ENCODE measurements at places on chromosomes 6 and 20.
A peak's percentile ranks its signal among the peaks of the same experiment; 100 is the strongest.

DNA sequence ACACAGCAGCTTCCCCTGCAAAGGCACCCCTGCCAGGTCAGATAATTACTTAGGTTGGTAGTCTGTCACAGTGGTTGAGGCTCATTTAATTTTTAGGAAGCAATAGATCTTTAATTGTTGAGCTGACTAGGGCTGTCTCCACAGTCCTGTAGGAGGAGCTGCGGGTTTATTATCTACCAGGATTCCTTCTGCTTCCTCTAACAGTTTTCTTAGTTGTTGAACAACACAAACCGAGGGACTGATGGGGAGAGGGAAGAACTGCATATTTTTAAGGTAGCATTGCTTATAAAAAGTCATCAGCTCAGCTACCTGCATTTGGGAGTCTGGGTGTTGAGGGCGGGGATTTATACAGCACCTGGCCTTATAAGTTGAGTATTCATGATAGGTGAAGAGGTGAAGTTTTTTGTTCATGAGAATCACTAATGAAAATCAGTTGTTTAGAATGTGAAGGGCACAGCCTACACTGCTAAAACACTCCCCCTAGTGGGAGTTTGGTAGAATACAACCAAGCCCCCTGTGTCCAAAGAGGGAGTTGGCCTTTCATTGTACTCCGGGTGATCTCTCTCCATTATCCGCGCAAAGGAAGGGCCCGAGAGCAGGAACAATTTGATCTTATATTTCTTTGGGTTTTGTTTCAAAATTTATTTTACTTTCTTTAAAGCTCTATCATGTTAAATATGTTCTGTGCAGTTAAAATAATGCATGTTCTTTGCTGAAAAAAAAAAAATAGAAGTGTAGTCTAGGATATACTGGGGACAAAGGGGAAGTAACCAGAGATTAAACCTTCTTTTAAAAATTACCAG, 69.6 kb downstream of the SSR1 start:
- DNase-seq: peak; percentile 49

- no peak for DNase-seq
Measured at GRCh38 chr20:8342391-8342790, 210.3 kb downstream of the PLCB1 start.

DNA sequence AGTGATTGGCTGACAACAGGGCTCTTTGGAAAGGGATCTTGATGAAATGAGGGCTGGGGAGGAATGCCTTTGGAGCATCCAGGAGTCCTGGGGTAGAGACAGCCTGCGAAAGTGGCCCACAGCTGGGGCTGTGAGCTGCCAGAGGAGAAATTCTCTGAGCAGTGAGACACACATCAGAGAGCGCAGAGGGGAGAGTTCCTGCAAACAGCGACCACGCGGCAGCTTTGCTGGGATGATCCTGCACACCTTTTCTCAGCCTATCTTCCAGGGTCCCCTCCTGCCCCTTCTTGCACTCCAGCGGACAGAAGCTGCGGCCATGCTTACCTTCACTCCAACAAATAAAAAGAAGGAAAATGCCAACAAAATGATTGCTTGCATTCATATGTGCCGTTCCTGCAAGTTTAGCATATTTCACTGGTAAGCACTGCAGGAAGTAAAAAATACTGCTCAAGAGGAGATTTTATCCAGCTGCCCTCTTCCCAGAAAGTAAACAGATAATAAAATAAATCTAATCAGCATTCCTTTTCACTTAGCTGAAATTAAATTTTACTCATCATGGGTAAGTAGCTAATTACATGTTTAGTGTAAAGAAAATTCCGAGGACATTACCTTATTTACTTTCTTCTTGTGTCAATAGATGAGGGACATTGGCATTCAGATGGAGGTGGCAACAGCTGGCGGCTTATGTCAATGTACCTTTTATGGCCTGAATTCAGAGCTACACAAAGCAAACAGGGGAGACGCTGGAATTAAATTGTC, 339.9 kb upstream of the ARID1B start:
- DNase-seq: no peak

- DNase-seq: no peak
Measured at GRCh38 chr20:14049111-14049510, 53.8 kb downstream of the MACROD2 start.

GRCh38 chr20:56637576-56637975, 8.5 kb downstream of the TFAP2C start:
- no peak for DNase-seq

- no peak for DNase-seq
Measured at GRCh38 chr20:22320245-22320915, 264.0 kb downstream of the FOXA2 start.

DNA sequence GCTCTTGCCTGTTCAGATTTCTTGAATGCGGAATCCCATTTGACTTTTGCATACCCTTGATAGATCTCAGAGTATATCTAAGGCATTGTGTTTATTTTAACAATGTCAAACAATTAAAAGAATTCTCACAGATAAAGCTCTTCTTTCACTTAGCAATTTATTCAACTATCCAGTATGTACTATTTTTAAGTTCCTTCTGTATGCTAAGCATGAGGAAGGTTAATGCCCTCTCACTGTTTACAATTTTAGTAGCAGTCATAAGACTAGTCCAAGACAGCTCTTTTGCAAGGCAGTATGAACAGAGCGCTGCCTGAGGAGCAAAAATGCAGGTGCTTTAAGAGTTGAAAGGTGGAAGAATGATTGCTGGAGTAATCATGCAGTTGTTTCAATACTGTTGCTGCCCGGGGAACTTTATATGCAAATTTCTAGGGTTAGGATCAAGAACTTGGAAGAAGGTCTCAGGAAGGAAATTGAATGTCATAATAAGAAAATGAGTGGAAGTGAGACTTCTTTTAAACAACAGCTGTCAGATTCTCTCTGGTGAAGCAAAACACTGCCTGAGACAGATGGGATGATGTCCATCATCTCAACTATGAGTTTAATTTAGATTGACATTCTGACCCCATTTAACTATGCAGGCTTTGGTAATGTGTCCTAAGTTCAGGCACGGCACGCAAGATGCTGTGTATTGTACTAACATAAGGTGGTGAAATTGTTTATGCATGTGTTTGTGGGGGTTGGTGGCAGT, 1303.5 kb upstream of the CITED2 start:
- no peak for DNase-seq

DNA sequence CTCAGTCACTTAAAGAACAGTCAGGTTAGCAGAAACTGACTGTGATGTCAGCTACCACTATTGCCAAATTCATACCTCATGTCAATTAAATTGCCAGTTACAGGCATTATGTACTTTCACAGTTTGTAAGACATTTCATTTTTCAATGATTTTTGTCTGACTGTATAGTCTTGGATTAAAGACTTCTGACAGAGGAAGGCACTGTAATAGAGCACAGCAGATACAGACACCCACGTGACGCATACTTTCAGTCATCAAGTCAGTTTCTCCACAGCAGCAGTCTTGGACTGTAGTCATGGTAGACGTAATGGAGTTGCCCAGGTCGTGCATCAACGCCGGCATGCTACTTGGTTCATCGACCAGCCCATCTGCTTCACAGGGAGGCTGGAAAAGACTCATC, 29.5 kb upstream of the ELOVL5 start:
- no peak for DNase-seq

GRCh38 chr20:46307139-46307998, 929 bp downstream of the CDH22 start:
- peak; percentile 95 for DNase-seq

- peak; percentile 41 for DNase-seq
Measured at GRCh38 chr6:134517145-134517658, 199.3 kb upstream of the SGK1 start.

DNA sequence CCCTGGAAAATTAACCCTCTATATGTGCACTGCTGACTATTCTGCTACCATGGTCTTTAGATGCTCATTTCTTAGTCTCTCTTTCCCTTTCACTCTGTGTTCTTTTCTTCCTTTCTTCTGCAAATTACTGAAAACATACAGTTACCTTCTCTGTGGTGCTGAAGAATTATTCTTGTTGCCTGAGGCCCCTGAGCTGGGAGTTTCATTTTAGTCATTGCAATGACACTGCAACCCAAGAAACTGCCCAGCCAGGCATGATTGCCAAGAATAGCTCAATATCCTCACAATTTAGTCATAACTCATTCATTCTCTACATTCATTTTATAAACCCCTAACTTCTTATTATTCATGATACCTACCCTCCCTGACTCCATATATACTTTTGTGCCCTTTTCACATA, 245.8 kb upstream of the RAB32 start:
- DNase-seq: no peak

- DNase-seq: no peak
Measured at GRCh38 chr6:158205169-158205944, 37.2 kb downstream of the GTF2H5 start.

- DNase-seq: no peak
Measured at GRCh38 chr6:18269717-18270116, 5.4 kb upstream of the DEK start.

GRCh38 chr6:146312608-146313007, 231.0 kb upstream of the RAB32 start:
- no peak for DNase-seq

- no peak for DNase-seq
Measured at GRCh38 chr20:33124994-33125393, 43.0 kb upstream of the BPIFA2 start.

DNA sequence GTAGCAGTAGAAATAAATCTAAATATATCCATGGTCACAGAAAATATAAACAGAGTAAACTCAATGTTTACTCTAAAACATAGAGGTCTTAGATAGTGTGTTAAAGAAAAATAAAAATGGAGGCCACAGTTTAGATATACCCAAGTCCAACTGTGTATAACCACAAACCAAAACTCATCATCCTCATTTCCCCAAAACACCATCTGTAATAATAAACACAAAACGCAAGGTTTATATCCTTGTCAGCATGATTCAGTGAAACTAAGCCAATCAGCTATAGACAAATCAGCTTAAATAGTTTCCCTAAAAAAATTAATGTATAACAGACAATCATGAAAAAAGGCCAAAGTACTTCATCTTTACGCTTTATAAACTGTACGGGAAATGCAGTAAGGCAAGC, 2.7 kb upstream of the HACE1 start:
- no peak for DNase-seq

DNA sequence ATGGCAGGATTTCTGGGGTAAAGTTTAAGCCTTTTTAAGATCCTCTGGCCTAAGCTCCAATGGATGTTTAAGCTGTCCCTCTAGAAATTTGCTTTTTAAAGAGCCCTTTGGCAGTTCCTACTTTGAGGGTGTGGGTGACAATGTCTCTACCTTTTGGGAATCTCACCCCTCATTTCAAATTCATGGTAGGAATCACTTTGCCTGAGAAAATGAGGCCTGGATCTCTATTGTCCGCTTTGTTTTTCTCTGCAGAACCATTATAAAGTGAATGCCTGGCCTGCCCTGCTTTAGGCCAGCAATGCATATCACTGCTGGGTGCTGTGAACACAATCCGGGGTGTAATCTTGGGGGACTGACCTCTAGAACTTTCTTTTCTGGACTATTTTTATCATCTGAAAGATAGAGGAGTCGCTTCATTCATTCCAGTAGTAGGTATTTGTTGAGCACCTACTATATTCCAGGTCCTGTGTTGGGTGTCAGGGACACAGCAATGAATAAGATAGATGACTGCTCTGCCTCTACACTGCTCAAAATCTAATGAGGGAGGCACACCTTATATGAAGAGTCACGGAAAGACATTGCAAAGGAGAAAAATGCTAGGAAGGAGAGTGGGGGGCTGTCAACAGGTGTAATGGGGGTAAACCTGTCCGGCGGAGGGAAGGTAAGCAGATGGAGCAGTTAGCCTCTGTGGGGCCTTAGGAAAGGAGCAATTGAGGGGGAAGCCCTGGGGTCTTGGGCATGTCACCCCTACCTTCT, 8.6 kb upstream of the COMMD7 start:
- no peak for DNase-seq

DNA sequence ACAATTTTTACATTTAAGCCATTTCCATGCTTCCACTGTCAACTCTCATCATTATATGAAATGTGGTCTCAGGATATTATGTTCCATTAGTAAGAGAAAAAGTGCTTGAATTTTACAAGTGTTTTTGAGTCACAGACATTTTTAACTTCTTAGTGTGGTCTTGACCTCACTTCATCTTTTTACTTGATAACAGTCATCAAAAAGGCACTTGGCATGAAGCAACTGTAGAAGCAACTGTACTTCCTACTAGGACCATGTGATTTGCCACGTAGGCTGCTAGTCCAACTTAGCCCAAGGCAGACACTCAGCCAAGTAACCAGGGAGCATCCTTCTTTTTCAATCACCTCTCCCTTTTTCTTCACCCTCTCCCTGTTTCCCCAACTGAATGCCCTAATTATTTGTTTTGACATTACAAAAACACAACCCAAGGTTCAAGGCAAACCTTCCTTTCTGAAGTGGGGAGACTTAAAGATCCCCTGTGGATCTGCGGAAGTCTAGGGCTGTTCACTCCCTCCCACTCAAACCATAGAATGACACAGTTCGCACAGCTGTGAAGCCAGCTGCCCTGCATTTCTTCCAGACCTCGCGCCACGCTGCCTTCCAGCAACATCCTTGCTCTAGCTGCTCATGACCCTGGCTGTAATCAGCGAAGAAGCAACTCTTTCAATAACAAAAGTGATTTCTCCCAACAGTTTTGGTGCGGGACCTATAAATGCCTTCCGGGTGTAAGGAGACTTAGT, 45.0 kb downstream of the PHACTR1 start:
- DNase-seq: peak; percentile 27

GRCh38 chr6:13559251-13559650, 15.2 kb upstream of the SIRT5 start:
- DNase-seq: no peak

DNA sequence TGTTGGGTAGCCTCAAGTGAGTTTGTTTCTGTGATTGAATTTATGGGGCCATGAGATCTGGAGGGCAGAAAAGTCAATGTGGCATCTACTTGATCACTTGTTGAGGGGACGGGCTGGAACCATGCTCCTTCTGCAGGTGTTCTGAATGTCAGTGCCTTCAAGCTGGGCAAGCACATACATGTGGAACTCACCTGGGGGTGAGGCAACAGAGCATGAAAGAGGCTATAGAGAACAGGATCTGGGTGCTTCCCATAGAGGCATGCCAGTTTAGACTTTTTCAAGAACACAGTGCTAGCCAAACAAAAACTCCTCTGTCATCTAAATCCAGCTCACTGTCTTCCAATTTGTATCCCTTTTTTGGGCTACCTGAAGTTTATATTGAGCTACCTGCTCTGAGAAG, 77.8 kb upstream of the SLC35B3 start:
- DNase-seq: no peak

DNA sequence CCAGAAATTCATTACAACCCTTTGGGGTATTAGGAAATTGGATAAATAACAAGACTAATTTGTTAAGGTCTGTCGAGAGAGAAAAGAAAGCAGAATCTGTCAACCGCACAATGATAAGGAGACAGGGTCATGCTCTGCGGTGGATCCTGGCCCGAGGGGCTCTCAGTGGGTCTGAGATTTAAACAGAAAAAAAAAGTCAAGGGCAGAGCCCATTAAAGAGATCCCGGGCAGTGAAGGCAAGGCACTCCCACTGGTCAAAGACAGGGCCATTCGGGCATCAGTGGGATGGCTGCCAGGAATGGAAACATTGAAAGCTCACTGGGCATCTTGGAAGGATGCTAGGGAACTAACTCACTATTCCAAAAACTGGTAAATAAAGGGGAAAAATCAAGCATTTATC, 77.9 kb downstream of the GNAS-AS1 start:
- no peak for DNase-seq

Measured in H54 (cell line).